ENCODE measurements at places on chromosomes 11 and 22.
A peak's percentile ranks its signal among the peaks of the same experiment; 100 is the strongest.

DNA sequence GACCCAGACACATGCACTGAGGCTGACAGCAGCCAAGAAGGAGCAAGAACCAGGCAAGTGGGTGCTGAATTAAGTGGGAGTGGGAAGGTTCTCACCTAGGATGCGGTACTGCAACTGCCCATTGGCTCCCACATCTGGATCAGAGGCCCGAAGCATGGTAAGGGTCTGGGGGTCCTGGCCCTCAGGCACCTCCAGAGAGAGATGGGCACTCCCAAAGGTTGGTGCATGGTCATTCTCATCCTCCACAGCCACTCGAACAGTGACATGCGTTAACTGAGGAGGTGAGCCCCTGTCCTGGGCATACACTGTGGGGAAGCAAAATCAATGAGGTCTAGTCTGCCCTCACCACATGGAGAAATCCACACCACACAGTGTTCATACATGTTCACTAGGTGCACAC, 9.3 kb upstream of the TPP1 start:
- DNase-seq, result no peak

DNA sequence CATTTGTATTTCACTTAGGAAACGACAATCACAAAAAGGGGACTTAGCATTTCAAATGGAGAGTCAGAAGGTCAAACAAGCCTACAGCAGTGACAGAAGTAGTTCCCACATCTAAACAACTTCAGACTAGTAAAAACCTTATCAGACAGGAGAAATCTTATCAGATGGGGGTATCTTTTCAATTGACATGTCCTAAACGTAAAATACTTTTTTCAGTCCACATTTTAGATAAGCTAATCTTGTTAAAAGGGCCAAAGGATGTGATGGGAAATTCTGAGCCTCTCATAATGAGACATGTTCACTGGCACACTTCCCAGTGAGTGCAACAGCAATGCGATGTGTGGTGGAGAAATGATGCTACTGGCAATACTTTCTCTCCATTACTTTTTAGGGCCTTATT, 2.4 kb downstream of the MAPK1 start:
- no peak for DNase-seq

- DNase-seq, result no peak
Measured at GRCh38 chr11:92141725-92142124, 82.9 kb upstream of the FAT3 start.

DNA sequence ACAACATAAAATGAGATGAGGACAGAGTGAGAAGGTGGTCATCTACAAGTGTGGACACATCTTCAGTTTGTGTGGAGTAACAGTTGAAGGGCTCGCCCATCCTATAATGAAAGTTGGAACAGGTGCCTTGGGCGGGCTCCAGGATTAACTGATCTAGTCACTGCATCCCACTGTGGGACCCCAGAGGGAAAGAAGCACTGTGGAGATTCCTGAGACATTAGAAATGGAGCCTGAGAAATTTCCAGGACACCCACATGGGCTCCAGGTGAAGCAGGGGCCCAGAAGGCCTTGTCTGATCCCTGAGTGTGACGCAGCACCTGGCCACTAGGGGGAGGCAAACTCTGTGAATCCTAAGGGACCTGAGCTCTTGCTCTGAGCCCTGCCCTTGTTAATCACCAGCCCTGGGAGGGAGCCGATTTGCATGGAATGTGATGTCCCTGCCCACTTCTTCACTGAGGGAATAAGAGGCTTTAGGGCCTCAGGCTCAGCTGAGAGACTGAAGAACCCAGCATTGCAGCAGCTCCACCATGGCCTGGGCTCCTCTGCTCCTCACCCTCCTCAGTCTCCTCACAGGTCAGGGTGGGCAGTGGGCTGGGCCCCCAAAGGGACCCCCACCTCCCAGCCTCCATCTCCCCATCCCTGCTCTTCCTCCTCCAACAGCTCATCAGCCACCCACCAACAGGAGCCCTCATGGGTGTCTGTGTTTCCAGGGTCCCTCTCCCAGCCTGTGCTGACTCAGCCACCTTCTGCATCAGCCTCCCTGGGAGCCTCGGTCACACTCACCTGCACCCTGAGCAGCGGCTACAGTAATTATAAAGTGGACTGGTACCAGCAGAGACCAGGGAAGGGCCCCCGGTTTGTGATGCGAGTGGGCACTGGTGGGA, 98.4 kb downstream of the VPREB1 start:
- DNase-seq, result peak; percentile 78

DNA sequence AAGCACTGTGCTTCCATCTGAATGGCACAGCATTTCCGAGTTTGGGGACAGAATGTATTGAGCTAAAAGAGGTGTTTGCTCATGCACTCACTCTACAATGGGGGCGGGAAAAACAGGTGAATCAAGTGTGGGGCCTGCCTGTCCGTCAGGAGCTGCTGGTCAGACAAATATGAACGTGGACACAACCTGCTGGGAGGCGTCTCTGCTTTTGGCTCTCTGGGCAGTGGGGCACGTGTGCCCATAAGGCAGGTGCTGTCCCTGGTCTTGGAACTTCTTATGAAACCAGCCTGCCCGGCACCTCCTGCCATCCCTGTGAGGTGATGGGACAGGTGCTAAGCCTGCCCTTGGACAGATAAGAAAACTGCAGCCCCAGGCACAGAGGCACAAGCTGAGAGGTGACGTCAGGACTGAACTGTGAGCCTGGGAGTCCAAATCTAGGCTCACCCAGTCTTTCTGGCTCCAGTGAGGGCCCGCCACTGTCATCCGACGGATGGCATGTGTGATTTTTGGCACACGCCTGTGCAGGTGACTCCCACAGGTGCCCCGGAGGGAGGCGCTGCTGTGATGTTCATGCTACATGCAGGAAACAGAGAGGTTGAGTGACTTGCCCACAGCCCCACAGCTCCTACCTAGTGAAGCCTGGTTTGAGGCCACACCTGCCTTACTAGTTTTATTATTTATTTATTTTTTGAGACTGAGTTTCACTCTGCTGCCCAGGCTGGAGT, 51.6 kb downstream of the SMIM38 start:
- DNase-seq, result no peak
